AG09309 (cell line): ENCODE measurements at places on chromosomes 7 and 10.
A peak's percentile ranks its signal among the peaks of the same experiment; 100 is the strongest.

DNA sequence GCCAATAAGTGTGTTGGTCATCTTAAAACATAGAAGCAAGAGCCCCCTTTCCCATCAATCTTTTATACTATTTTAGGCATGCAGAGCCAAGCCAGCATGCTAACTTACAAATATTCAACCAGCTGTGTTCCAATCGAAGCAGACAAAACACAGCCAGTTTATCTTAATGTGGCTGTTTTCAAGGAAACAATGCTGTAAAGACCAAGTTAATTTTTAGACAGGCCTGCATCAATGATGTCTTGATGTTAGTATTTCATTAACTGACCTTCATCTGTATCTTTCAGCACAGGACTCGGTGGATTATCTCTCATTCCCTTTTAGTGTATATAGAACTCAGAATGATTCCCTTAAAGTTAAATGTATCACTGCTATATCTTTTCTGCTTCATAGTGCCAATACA, 262.0 kb upstream of the ZWINT start:
- DNase-seq = no peak

GRCh38 chr10:72162978-72163377, 52.8 kb upstream of the ANAPC16 start:
- DNase-seq = no peak

DNA sequence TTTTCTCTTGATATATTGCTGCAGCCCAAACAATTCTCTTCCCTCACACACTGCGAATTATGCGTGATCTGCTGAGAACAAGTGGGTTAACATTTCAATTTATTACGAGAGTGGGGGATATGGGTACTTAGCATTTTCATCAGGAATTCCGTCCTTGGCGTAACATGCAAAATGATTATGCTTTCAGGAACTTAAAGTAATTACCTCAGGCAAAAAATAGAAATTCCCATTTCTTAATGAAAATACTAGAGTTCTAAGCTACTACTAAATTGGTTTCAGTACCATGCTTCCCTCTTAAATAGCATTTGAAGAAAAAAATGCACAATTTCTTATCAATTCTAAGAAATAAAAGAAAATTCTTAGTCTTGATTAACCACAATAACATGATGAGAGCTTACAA, 213.5 kb downstream of the GPAM start:
- no peak for DNase-seq

GRCh38 chr10:60541451-60541850, 151.8 kb upstream of the ANK3 start:
- no peak for DNase-seq

GRCh38 chr7:30445770-30446169, 32.8 kb downstream of the NOD1 start:
- DNase-seq = no peak

GRCh38 chr7:12759151-12759550, 71.7 kb downstream of the ARL4A start:
- DNase-seq = no peak

- no peak for DNase-seq
These were observed 3.4 kb downstream of the FAS start for GRCh38 chr10:88994019-88994418.

GRCh38 chr10:48451969-48452878, 145.7 kb downstream of the MAPK8 start:
- DNase-seq = no peak

DNA sequence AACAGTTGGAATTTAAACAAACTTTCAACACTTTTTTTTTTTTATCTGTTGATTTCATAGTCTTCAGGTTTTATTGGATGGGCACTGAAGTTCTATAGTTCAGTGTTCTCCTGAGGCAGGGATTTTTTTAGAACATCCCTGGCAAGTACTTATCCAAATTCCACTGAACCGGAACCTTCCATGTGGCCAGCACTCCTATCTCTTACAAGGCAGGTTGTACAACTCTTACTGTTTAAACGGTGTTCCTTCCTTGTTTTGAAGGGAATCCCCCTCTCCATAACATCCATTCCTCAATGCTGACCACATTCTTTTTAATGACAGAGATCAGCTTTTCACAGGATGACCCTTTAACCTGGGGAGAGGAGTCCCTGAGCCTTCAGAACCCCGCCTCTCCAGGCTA, 238.9 kb upstream of the CTBP2 start:
- DNase-seq = no peak

DNA sequence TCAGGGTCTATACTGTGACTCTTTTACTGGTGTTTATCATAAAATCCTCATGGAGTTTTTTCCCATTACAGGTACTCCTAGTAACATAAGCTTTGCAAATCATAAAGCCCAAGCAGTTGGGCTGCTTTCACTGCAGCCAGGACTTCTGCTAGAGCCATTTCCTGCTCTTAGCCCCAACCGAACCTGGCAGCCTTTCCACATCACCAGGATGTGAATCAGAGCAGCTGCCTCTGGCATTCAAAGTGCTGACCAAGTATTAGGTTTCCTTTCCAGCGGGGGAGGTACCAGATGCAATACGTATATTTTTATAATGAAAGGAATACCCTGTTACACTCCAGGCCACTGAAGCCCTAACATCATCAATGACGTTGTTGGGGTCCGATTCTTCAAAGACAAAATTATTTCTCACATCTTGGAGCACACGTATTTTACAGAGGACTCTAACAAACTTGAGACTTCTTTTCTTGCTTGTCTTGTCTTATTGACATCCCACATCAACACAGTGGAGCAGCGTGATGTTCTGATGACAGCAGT, 3.6 kb upstream of the HTR5A start:
- DNase-seq = peak; percentile 39

- no peak for DNase-seq
These were observed 6.2 kb downstream of the ATP6V0E2 start for GRCh38 chr7:149879766-149880637.

DNA sequence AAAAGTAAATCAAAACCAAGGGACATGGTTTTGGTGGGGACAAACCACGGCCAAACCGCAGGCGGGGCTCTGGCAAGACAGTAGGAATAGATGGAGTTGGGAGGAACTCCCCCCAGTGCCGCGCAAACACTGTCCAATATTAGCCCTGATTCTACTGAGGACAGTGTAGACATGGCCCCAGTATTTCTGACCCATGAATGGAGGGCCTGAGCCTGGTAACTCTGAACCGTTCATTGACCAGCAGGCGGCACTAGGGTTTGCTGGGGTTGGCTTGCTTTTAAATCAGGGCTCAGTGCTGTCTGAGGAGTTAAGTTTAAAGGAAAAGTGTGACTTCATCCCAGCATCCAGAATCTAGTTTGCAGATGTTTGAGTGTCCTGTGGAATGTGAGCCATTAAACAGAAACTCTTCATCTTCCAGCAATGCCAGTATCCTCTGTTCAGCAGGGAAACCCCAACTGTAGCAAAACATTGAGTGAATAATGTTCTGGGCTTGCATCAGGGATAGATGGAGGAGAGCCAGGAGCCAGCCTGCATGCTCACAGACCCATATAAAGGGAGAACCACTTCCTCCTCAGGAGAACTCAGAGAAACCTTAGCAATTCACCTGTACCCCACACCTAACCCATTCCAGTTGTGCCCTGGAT, 147.4 kb upstream of the PRSS58 start:
- DNase-seq = peak; percentile 63

GRCh38 chr7:2876031-2876731, 32.1 kb upstream of the GNA12 start:
- no peak for DNase-seq

GRCh38 chr7:135690566-135690965, 28.3 kb downstream of the STMP1 start:
- DNase-seq = no peak

GRCh38 chr7:74283858-74284447, 5.3 kb upstream of the CLIP2 start:
- no peak for DNase-seq

- no peak for DNase-seq
These were observed 39.0 kb downstream of the AKR1B1 start for GRCh38 chr7:134419875-134420274.

GRCh38 chr7:107993891-107994291, 9.1 kb downstream of the LAMB1 start:
- DNase-seq = no peak

GRCh38 chr10:60473557-60473956, 83.9 kb upstream of the ANK3 start:
- DNase-seq = no peak
